ENCODE measurements at places on chromosomes 2 and 18. TPM values are rescaled to one million over a fixed set of nuclear protein-coding genes. Genes with fewer than 3 reads are reported as not detected.

GRCh38 chr2:224892574-224893204 lies 149.6 kb downstream of the DOCK10 start:
- H3K4me1 ChIP-seq, result no peaks in the 10 kb centered on the region
- no peak for DNase-seq
- no peaks in the 10 kb centered on the region for H3K27me3 ChIP-seq
- H3K4me3 ChIP-seq, result no peak overlapping the region
- peaks cover 7% of the 10 kb centered on the region for H3K36me3 ChIP-seq
- H3K27ac ChIP-seq, result no peak overlapping the region

RPIA gene
- 11.4 TPM for total RNA-seq

ACVR1C gene
- total RNA-seq, result 0.62 TPM

RNU2-63P gene
- total RNA-seq, result 6.6 TPM

DNA sequence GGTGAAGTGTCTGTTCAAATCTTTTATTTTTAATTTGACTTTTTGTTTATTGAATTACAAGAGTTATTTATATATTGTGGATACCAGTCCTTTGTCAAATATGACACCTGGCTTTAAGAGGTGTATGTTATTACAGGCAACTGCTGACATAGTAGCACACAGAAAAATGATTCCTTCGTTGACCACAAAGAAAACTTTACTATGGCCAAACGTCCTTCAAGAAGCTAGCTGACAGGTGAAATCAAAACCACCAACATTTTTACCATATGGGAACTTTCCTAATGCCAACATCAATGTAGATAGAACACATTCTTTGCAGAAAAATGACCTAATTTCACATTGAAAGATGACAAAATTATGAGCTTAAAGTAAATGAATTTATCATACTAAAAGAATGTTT lies 6.4 kb upstream of the SRBD1 start:
- H3K36me3 ChIP-seq, result no peaks in the 10 kb centered on the region
- no peak overlapping the region for H3K27ac ChIP-seq
- H3K27me3 ChIP-seq, result no peaks in the 10 kb centered on the region
- no peak overlapping the region for H3K4me3 ChIP-seq
- H3K4me1 ChIP-seq, result no peaks in the 10 kb centered on the region

- DNase-seq, result no peak
- H3K27me3 ChIP-seq, result no peaks in the 10 kb centered on the region
- no peaks in the 10 kb centered on the region for H3K36me3 ChIP-seq
- H3K27ac ChIP-seq, result no peak overlapping the region
Measured at GRCh38 chr2:126674075-126674744, 18.3 kb downstream of the GYPC start.

DNA sequence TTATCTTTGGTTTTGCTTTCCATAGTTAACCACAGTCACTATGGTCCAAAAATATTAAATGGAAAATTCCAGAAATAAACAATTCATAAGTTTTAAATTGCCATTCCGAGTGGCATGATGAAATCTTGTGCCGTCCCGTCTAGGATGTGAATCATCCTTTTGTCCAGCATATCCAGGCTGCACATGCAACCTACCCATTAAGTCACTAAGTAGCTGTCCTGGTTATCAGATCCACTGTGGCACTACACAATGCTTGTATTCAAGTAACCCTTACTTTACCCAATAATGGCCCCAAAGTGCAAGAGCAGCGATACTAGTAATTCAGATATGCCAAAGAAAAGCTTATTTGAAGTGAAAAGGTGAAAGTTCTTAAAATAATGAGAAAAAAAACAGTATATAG lies 10.7 kb downstream of the USP34 start:
- peak; percentile 72 for DNase-seq
- peak overlapping the region; percentile 36 for H3K27ac ChIP-seq
- H3K36me3 ChIP-seq, result no peaks in the 10 kb centered on the region
- no peaks in the 10 kb centered on the region for H3K4me1 ChIP-seq
- no peaks in the 10 kb centered on the region for H3K27me3 ChIP-seq
- H3K4me3 ChIP-seq, result no peak overlapping the region

- H3K4me1 ChIP-seq, result peaks cover 22% of the 10 kb centered on the region
- no peaks in the 10 kb centered on the region for H3K36me3 ChIP-seq
- no peak overlapping the region for H3K4me3 ChIP-seq
- DNase-seq, result no peak
Measured at GRCh38 chr2:64210816-64211215, 66.6 kb upstream of the PELI1 start.

MERTK gene
- total RNA-seq, result 5.1 TPM

- H3K27ac ChIP-seq, result no peak overlapping the region
- no peak overlapping the region for H3K4me3 ChIP-seq
- H3K4me1 ChIP-seq, result no peaks in the 10 kb centered on the region
- no peaks in the 10 kb centered on the region for H3K36me3 ChIP-seq
- peak; percentile 39 for DNase-seq
- peaks cover 2% of the 10 kb centered on the region for H3K27me3 ChIP-seq
Measured at GRCh38 chr2:97726261-97727064, 13.1 kb downstream of the ZAP70 start.

GRCh38 chr2:73749314-73749713 lies 12.2 kb upstream of the TPRKB start:
- H3K4me1 ChIP-seq, result no peaks in the 10 kb centered on the region
- no peak overlapping the region for H3K27ac ChIP-seq
- peaks cover 24% of the 10 kb centered on the region for H3K36me3 ChIP-seq
- H3K27me3 ChIP-seq, result no peaks in the 10 kb centered on the region

- H3K36me3 ChIP-seq, result no peaks in the 10 kb centered on the region
- H3K4me3 ChIP-seq, result no peak overlapping the region
- no peak overlapping the region for H3K27ac ChIP-seq
- H3K4me1 ChIP-seq, result no peaks in the 10 kb centered on the region
- H3K27me3 ChIP-seq, result no peaks in the 10 kb centered on the region
- DNase-seq, result no peak
Measured at GRCh38 chr2:127046579-127046978, 60.4 kb downstream of the BIN1 start.

DNA sequence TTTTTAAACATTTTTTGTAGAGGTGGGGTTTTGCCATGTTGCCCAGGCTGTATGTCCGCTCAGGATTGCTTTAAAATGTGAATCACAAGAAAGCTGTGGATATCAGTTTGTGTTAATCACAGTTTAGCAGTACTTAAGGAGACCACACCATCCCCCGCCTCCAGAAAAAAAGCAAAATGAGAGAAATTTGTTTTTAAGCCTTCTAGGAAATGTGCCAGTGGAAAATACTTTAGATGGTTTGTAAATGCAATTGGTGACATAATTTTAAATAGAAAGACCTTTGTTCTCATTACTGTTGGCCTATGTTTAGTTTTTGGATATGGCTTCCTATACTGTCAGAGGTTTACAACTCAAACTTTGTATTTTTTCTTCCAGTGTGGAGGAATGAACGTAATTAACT lies 27.0 kb downstream of the GCA start:
- H3K27me3 ChIP-seq, result no peaks in the 10 kb centered on the region
- peak; percentile 18 for DNase-seq
- H3K4me3 ChIP-seq, result no peak overlapping the region
- H3K4me1 ChIP-seq, result no peaks in the 10 kb centered on the region
- H3K36me3 ChIP-seq, result no peaks in the 10 kb centered on the region
- no peak overlapping the region for H3K27ac ChIP-seq

BOLL gene
- not detected for total RNA-seq

CCDC85A gene
- 8.9 TPM for total RNA-seq

DNA sequence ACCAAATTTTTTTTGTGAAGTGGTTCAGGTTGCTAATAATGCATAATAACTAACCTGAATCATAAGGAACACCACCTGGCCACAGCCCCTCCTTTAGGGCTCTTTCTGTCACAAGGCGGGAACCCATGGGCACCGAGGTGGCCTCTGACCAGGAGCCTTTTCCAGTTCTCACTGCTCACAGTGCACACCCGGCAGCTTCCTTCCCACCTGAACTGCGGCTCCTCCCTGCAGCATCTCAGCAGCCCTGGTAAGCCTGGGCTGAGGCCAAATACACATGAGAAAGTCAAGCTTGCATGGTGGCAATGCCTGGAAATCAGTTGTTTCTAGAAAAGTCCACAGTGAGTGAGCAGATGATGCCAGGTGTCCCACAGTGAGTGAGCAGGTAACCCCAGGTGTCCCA lies 77.6 kb upstream of the SNTG2 start:
- H3K4me1 ChIP-seq, result no peaks in the 10 kb centered on the region
- H3K27ac ChIP-seq, result no peak overlapping the region
- H3K4me3 ChIP-seq, result no peak overlapping the region
- DNase-seq, result no peak
- no peaks in the 10 kb centered on the region for H3K36me3 ChIP-seq

- no peaks in the 10 kb centered on the region for H3K36me3 ChIP-seq
- peaks cover 21% of the 10 kb centered on the region for H3K4me1 ChIP-seq
- DNase-seq, result no peak
- H3K27ac ChIP-seq, result no peak overlapping the region
Measured at GRCh38 chr2:62472312-62472711, 33.7 kb downstream of the TMEM17 start.

DNA sequence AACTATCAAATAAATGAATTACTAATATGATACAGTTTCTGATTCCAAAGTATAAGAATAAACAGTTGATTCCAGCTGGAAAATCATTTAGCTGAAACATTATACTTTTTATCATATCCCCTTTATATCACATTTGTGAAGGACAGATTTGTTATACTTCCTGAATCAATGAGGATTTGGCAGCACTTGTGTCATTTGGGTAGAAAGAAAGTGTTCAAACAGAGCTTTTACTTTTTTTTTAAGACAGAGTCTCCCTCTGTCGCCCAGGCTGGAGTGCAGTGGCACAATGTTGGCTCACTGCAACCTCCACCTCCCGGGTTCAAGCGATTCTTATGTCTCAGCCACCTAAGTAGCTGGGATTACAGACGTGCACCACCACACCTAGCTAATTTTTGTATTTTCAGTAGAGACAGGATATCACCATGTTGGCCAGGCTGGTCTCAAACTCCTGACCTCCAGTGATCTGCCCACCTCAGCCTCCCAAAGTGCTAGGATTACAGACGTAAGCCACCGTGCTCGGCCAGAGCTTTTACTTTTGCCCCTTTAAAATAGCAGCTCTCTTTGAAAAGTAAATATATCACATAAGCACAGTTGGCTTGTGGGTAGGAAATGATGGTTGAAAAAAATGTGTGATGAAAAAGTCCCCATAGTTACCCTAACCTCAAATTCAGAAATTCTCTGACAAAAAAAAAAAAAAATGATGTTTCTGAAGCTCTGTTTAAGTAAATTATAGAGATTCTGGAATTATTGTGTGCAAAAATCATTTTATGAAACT lies 95.2 kb downstream of the DTNA start:
- DNase-seq, result no peak
- H3K4me3 ChIP-seq, result no peak overlapping the region
- no peak overlapping the region for H3K27ac ChIP-seq
- peaks cover 8% of the 10 kb centered on the region for H3K4me1 ChIP-seq
- H3K27me3 ChIP-seq, result no peaks in the 10 kb centered on the region

DNA sequence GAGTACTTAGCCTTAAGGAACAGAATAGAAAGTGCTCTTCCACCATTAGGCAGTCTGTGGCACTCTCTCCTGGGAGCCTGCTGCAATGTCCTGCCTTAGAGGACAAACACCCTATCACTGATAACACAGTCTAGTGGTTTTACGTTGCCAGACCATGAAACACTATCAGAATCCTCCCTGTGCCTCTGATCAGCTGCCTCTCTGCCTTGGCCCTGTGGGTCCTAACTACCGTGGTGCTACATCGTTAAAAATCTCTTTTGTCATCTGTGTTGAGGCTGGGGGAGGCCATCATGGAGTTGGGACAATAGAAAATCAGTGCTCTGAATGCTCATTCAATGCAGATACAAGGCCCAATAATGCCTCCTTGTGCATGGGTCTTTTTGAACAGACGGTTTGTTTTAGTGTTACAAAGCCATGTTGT lies 11.9 kb upstream of the APCDD1 start:
- H3K4me3 ChIP-seq, result no peak overlapping the region
- no peaks in the 10 kb centered on the region for H3K36me3 ChIP-seq
- peaks cover 6% of the 10 kb centered on the region for H3K27me3 ChIP-seq
- no peaks in the 10 kb centered on the region for H3K4me1 ChIP-seq
- H3K27ac ChIP-seq, result no peak overlapping the region

DNA sequence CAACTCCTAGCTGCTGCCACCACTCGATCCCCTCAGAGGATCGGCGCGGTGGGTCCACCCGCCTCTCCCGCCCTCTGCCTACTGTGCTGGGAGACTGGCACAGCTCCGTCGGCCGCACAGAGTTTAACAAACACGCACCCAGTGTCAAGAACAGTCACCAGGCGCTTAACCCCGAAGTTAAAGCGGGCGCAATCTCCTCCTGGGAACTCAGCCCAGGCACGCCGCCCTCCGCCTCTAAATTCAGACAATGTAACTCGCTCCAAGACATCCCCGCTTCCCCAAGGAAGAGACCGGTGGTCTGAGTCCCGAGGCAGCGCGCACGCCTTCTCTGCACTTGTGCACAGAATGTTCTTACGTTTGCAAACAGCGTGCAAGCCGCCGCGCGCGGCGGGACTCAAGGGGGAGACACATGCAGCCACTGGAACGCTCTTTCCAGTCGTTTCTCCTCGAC lies 533 bp downstream of the CXCR4 start:
- no peak overlapping the region for H3K27ac ChIP-seq
- peaks cover 72% of the 10 kb centered on the region for H3K27me3 ChIP-seq
- DNase-seq, result peak; percentile 36
- peaks cover 19% of the 10 kb centered on the region for H3K4me1 ChIP-seq
- peak overlapping the region; percentile 51 for H3K4me3 ChIP-seq

DNA sequence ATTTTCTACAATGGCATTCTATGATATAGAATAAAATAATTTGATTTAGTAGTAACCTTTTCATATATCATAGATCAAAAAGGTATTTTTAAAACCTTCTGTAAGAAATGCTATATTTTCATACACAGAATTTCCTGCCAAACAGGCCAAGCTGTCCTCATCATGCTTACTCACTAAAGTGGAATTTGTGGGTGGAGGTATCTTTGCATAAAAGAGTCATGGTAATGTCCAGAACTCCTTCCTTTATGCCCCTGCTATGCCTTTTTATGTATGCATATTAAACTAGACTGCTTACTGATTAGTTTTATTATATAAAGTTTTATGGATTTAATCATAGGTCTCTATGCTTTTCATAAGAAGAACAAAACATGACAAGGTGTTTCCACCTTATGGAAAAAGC lies 27.5 kb upstream of the MARCHF7 start:
- H3K4me1 ChIP-seq, result peaks cover 10% of the 10 kb centered on the region
- DNase-seq, result peak; percentile 73
- H3K4me3 ChIP-seq, result no peak overlapping the region
- no peaks in the 10 kb centered on the region for H3K36me3 ChIP-seq
- no peaks in the 10 kb centered on the region for H3K27me3 ChIP-seq

GRCh38 chr2:109448946-109449788 lies 164.6 kb downstream of the SEPTIN10 start:
- H3K36me3 ChIP-seq, result no peaks in the 10 kb centered on the region
- H3K27me3 ChIP-seq, result no peaks in the 10 kb centered on the region
- DNase-seq, result peak; percentile 33
- no peak overlapping the region for H3K4me3 ChIP-seq
- H3K27ac ChIP-seq, result no peak overlapping the region
- peaks cover 20% of the 10 kb centered on the region for H3K4me1 ChIP-seq

TNS1 gene
- 219 TPM for total RNA-seq

- DNase-seq, result no peak
- H3K27me3 ChIP-seq, result no peaks in the 10 kb centered on the region
- no peak overlapping the region for H3K27ac ChIP-seq
- H3K4me1 ChIP-seq, result no peaks in the 10 kb centered on the region
- no peaks in the 10 kb centered on the region for H3K36me3 ChIP-seq
Measured at GRCh38 chr2:25897506-25897905, 19.2 kb upstream of the ASXL2 start.

CD207 gene
- not detected for total RNA-seq

All from astrocyte (in vitro differentiated cells and primary cell).